GM13977 (cell line): ENCODE measurements at places on chromosomes 5 and 9.

- no peak for DNase-seq
Observed at GRCh38 chr9:81522716-81523551, 166.4 kb downstream of the TLE1 start.

GRCh38 chr5:21219966-21220365, 1232.0 kb upstream of the CDH18 start:
- DNase-seq: no peak

- DNase-seq: no peak
Observed at GRCh38 chr9:104951487-104951886, 23.5 kb upstream of the ABCA1 start.

DNA sequence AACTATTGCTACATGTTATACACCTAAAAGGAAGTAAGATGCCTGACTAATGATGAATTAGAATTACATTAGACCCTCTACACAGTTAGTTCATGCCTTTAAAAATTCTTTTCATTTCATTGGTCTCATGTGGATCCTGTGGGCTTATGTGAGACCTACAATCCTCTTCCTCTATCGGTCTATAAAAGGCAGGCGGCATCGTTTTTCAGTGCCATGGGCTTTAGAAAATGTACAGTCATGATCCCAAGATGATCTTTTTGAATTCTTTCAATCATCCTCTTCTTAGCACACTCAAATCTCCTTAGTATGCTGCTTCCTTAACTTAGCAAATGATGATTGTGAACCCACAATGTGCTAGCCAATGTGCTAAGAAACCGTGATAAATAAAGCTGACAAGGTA, 193.9 kb downstream of the ZNF608 start:
- DNase-seq: no peak

GRCh38 chr5:173866858-173867679, 21.1 kb upstream of the CPEB4 start:
- DNase-seq: no peak

DNA sequence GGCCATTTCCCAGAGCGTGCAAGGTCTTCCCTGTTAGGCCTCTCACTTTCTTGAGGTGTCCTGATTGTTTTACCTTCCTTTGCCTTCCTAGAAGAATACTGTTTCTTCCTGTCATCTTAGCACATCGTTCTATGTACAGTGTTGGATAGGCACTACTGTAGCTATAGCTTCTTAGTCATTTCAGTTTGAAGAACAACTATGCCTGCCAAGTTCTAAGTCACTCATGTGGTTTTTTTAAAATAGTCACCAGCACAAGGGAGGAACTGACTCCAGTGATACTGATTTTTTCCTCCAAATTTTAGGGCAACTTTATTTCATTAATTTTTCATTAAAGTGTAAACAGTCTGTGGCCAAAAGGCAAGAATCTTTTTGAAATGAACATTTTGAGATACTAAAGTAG, 122.4 kb upstream of the NR5A1 start:
- peak; percentile 29 for DNase-seq

GRCh38 chr5:57845025-57845424, 362.4 kb upstream of the ACTBL2 start:
- no peak for DNase-seq

GRCh38 chr5:173306695-173307094, 21.5 kb downstream of the STC2 start:
- no peak for DNase-seq
